ENCODE measurements at places on chromosomes 12 and 14. TPM values are rescaled to one million over a fixed set of nuclear protein-coding genes. Genes with fewer than 3 reads are reported as not detected.
A peak's percentile ranks its signal among the peaks of the same experiment; 100 is the strongest.

DNA sequence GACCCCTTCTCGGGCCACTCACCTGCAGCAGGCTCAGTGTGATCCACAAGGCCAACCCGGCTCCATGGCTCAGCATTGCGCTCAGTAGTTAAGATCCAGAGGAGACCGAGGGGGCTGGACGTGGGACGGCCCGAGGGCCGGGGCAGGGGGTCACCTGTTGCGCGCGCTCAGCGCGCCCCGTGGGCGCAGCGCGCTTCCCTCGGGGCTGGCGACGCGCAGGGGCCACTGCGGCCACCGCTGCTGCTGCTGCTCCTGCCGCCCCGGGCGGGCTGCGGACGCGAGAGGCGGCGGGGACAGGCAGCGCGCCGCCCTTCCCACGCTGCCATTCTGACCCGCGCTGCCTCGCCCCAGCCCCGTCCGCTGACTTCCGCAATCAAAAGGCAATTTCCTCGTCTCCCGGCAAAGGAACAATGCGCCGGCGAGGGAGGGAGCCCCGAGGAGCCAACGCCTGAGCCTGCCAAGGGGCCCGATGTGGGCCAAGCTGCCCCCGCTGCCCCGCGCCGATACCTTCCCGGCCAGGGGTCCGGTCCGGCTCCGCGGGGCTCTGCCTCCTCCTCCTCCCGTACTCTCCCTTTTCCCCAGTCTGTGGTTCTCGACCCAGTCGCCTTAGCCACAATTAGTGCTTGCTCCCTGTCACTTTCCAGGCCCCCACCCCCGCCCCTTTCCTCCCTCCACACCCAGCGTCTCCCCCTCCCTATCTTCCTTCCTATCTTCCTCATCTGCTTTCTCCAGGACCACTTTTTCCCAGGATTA, 27.3 kb downstream of the PTPRB start:
- H3K4me1 ChIP-seq, result peaks cover 61% of the 10 kb centered on the region
- peaks cover 6% of the 10 kb centered on the region for H3K27me3 ChIP-seq
- H3K4me3 ChIP-seq, result peak overlapping the region; percentile 88
- H3K36me3 ChIP-seq, result peaks cover 6% of the 10 kb centered on the region
- DNase-seq, result no peak

DNA sequence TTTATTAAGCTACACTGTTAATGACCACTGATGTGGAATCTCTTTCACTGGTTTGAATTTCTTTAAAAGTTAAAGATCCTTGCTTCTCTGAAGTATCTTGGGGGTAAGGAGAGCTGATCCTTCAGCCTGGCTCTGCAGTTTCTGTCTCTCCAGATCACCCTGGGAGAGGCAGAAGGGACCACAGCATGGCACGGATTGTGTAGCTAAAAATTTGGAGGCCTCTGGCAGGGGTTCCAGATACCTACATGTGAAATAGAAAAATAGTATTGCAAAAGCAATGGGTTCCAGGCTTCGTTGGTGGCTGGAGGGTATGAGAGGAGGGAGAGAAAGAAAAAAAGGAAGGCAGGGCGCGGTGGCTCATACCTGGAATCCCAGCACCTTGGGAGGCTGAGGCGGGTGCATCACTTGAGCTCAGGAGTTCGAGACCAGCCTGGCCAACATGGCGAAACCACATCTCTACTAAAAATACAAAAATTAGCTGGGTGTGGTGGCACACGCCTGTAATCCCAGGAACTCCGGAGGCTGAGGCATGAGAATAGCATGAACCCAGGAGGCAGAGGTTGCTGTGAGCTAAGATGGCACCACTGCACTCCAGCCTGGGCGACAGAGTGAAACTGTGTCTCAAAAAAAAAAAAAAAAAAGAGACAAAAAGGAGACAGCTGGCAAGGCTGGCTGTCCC, 3.4 kb downstream of the CHST11 start:
- peaks cover 3% of the 10 kb centered on the region for H3K27me3 ChIP-seq
- H3K4me1 ChIP-seq, result peaks cover 39% of the 10 kb centered on the region
- DNase-seq, result no peak
- no peak overlapping the region for H3K27ac ChIP-seq

DNA sequence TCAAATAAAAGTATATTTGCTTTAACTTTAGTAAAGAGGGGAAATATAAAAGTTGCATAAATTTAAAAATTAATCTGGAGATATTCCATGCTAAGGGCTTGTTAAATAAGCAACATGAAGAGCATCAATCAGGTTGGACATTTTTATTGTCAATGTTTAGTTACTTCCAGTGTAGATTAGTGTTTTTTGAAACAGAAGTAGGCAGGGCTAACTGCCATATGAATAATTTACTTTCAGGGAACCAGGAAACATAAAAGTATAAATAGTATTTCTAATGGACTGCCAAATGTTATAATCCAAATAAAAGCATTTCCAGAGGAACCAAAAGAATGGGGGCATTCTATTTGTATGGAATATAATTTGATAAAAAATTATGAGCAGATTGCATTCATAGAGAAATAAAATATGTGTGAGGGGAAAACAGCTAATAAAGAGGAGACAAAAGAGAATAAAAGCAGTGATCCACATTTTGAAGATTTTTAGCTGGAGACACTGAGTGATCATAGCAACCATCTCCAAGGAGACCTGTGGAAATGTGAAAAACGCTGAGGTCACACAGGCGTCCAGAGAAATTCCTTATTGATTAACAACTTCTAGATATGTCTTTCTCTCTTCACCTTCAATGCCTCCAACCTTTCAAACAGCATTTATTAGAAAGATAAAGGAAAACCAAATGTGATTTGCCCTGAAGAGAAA, 70.8 kb downstream of the SRGAP1 start:
- peak overlapping the region; percentile 78 for H3K4me3 ChIP-seq
- H3K27ac ChIP-seq, result peak overlapping the region; percentile 97
- peak; percentile 70 for DNase-seq
- H3K36me3 ChIP-seq, result peaks cover 8% of the 10 kb centered on the region

DNA sequence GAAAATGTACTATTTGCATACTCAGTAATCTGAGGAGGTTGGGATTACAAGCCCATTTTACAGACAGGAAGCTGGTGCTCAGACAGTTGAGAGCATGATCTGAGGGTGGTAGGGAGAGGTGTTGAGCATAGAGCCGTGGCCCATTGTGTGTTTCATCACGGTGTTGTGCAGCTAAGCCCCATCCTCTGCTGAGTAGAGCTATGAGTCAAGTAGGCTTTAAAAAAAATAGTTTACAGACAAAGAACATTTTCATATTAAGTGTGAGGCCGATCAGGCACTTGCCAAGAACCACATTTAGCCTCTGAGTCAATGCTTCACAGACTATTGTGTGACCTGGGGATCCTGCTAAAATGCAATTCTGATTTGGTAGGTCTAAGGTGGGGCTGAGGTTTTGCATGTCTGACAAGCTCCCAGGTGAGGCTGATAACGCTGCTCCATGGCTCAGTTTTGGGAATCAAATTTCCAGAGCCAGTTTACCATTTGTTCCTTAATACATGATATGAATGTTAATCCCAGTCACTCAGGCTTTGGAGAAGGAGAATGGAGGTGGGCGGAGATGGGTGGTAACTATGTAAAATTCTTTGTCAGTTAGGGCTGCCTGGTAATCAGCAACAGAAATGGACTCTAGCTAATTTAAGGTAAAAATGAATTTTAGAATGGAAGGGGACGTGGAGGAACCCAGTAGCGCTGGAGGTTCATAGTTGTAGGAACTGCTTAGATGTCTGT, 22.2 kb downstream of the ZNF664 start:
- peak overlapping the region; percentile 38 for H3K27ac ChIP-seq
- H3K36me3 ChIP-seq, result peaks cover 21% of the 10 kb centered on the region
- H3K27me3 ChIP-seq, result no peaks in the 10 kb centered on the region
- peak; percentile 61 for DNase-seq
- H3K4me1 ChIP-seq, result peaks cover 73% of the 10 kb centered on the region
- H3K4me3 ChIP-seq, result no peak overlapping the region

DNA sequence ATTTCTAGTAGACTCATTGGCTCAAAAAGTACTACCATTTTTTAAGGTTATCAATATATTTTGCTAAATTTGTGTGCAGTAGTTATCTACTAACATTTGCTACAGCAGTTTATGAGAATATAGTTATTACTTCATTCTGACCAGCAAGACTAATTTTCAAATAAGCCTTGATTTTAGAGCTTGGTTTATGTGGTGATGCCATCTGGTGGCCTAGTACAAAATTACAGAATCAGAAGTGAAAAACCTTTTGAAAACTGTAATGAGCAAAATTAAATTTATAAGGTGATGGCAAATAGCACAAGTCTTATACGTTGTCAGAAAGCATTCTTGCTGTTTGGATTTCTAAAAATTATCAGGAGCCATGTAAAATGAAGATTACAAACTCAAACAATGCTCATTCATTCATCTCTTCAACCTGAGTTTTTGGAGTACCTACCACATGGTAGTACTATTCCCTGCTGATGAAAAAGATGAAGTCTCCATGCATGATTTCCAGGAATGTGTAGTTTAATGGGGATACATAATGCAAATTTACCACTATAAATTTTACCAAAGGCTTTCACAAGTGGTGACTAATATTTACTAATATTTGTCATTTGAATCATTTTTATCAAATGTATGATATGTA, 51.0 kb downstream of the MAGOHB start:
- H3K36me3 ChIP-seq, result no peaks in the 10 kb centered on the region
- peaks cover 2% of the 10 kb centered on the region for H3K27me3 ChIP-seq
- peak; percentile 43 for DNase-seq
- no peak overlapping the region for H3K27ac ChIP-seq
- peaks cover 26% of the 10 kb centered on the region for H3K4me1 ChIP-seq

DNA sequence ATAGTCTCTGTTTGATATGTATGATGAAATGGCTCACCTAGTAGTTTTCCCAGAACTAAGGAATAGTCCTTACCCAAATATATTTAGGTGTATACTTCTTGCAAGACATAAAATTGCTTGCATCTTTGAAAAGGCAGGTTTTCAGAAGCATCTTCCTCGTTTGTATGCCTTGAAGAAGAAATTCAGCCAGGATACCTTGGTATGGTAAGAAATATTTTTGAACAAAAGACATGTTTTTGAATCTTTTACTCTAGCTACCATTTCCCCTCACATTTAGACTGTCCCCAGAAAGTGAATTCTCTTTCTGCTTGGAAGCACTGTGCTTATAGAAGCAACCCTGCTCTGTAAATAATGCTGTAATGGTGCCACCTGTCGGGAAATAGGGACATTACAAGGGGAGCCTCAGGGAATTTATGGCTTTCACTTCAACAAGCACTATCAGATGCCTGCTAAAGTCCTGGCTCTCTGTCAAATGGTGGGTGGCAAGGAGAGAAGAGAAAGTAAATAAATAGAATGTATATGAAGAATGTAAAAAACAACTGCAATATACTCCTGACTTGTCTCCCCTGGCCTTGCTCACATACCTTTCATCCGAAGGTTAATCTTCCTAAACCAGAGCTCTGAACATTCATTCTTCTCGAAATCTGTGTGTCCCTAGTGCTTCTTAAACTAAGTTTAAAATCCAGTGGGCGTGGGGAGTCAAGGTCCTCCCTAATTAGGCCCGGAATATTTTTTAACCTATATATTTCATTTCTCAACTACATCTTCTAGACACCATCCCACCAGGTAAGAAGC, 6.1 kb downstream of the CCDC184 start:
- H3K4me1 ChIP-seq, result peaks cover 38% of the 10 kb centered on the region
- no peaks in the 10 kb centered on the region for H3K36me3 ChIP-seq
- H3K27ac ChIP-seq, result no peak overlapping the region
- H3K27me3 ChIP-seq, result peaks cover 26% of the 10 kb centered on the region
- peak; percentile 60 for DNase-seq

DNA sequence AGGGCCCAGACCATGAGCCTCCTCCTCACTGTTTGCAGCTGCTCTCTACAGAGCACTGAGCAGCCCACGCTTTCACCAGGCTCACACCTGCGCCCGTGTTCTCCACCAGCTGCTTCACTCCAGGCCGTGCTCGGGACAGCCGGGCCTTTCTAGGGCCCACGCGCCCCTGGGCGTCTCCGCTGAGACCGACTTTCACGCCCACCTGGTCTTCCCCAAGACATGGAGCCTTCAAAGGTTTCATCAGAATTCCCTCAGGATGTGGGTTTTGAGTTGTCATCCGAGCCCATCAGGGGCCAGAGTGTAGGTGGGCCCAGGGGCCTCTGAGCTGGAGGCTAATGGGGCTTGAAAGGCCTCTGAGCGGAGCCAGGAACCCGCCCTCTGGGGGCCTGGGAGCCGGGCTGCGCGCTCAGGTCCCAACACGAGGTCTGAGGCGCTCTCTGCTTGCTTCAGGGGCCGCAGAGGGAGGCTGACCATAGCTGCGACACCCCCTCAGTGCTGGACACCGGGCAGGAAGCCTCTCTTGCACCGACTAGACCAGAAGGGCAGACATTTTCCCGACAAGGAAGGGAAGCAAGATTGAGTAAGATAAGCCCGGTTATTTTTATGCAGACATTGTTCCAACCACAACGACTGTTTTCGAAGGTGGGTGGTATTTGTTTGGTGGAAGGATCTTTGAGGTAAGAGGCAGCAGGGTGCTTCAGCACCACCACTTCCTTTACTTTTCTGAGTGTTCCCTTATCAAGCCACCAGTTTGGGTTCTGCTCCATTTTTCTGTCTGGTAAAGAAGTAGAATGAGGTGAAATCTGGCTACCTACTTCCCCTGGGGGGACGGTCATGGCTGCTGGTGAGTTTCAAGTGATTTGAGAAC, 125.0 kb upstream of the FUT8 start:
- no peak overlapping the region for H3K4me3 ChIP-seq
- no peaks in the 10 kb centered on the region for H3K27me3 ChIP-seq
- no peak for DNase-seq
- H3K36me3 ChIP-seq, result no peaks in the 10 kb centered on the region
- no peak overlapping the region for H3K27ac ChIP-seq

- no peaks in the 10 kb centered on the region for H3K27me3 ChIP-seq
- H3K36me3 ChIP-seq, result peaks cover 1% of the 10 kb centered on the region
- no peak overlapping the region for H3K4me3 ChIP-seq
- H3K4me1 ChIP-seq, result peaks cover 25% of the 10 kb centered on the region
- no peak for DNase-seq
Measured at GRCh38 chr12:122467983-122468382, 32.7 kb downstream of the ZCCHC8 start.

GRCh38 chr12:24596768-24597388, 352.0 kb downstream of the BCAT1 start:
- H3K36me3 ChIP-seq, result no peaks in the 10 kb centered on the region
- DNase-seq, result peak; percentile 10
- H3K4me3 ChIP-seq, result no peak overlapping the region
- no peak overlapping the region for H3K27ac ChIP-seq
- peaks cover 8% of the 10 kb centered on the region for H3K27me3 ChIP-seq

- peaks cover 2% of the 10 kb centered on the region for H3K27me3 ChIP-seq
- H3K4me3 ChIP-seq, result no peak overlapping the region
- no peak overlapping the region for H3K27ac ChIP-seq
- no peak for DNase-seq
- peaks cover 9% of the 10 kb centered on the region for H3K36me3 ChIP-seq
Measured at GRCh38 chr12:131409211-131409610, 301.7 kb upstream of the SFSWAP start.

SPTB gene
- total RNA-seq, result 0.64 TPM

ANKRD33 gene
- total RNA-seq, result not detected

TM9SF1 gene
- total RNA-seq, result 76.4 TPM

FAM222A gene
- total RNA-seq, result 0.48 TPM

BTBD6 gene
- total RNA-seq, result 47.2 TPM

CCNB1IP1 gene
- 17.6 TPM for total RNA-seq
